Fibroblast of skin of scalp (primary cell): ENCODE measurements at places on chromosomes 7 and 10.
A peak's percentile ranks its signal among the peaks of the same experiment; 100 is the strongest.

- DNase-seq: peak; percentile 32
These were observed 47.2 kb upstream of the MKI67 start for GRCh38 chr10:128173386-128173785.

- DNase-seq: peak; percentile 81
These were observed 23.4 kb downstream of the ATOH7 start for GRCh38 chr10:68208424-68209042.

- no peak for DNase-seq
These were observed 7.9 kb downstream of the KIF5B start for GRCh38 chr10:32048282-32048681.

- no peak for DNase-seq
These were observed 637.1 kb downstream of the CCSER2 start for GRCh38 chr10:84965468-84965867.

GRCh38 chr10:22324413-22324812 is 3.5 kb downstream of the BMI1 start:
- no peak for DNase-seq

- no peak for DNase-seq
These were observed 65.1 kb upstream of the HPS1 start for GRCh38 chr10:98511876-98512275.

GRCh38 chr7:39071116-39071515 is 93.4 kb downstream of the POU6F2 start:
- DNase-seq: no peak

DNA sequence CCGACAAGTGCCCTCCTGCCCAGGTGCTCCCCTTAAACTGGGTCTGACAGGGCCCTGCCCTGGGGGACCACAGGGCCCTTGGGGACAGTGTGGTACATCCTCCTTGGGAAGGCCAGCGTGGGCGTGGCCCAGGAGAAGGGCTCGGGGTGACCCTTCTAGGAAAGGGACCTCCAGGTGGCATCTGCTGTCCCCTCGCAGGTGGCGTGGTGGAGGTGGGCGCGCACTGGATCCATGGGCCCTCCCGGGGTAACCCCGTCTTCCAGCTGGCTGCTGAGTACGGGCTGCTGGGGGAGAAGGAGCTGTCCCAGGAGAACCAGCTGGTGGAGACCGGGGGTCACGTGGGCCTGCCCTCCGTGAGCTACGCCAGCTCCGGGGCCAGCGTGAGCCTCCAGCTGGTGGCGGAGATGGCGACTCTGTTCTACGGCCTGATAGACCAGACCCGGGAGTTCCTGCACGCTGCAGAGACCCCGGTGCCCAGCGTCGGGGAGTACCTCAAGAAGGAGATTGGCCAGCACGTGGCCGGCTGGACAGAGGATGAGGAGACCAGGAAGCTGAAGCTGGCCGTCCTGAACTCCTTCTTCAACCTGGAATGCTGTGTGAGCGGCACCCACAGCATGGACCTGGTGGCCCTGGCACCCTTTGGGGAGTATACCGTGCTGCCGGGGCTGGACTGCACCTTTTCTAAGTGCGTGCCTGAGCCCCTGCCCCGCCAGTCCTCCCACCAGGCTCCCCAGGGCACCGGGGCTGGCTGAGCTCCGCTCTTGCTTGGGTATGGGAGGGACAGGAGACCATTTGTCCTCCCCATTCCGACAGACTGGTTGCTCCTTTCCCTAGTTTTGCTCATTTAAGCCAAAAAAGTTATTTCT is 972 bp downstream of the PAOX start:
- no peak for DNase-seq

- DNase-seq: peak; percentile 46
These were observed 41.5 kb upstream of the SMIM30 start for GRCh38 chr7:113159746-113160339.

GRCh38 chr10:122974023-122974422 is 6.2 kb upstream of the PSTK start:
- no peak for DNase-seq

- peak; percentile 35 for DNase-seq
These were observed 486 bp downstream of the HIPK2 start for GRCh38 chr7:139777133-139777891.

DNA sequence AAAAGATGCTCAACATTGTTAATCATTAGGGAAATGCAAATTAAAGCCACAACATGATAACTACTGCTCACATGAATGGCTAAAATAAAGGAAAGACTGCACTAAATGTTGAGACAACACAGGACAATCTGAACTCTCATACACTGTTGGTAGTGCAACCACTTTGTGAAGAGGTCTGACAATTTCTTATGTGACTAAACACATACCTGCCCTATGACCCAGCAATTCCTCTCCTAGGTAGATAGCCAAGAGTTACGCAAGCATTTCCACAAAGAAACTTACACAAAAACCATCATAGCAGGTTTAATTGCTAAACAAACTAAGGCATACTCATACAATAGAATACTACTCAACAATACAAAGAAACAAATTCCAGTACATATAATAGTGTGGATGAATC is 41.8 kb upstream of the HERPUD2 start:
- DNase-seq: no peak

GRCh38 chr10:66102756-66103155 is 823.1 kb upstream of the LRRTM3 start:
- DNase-seq: no peak

DNA sequence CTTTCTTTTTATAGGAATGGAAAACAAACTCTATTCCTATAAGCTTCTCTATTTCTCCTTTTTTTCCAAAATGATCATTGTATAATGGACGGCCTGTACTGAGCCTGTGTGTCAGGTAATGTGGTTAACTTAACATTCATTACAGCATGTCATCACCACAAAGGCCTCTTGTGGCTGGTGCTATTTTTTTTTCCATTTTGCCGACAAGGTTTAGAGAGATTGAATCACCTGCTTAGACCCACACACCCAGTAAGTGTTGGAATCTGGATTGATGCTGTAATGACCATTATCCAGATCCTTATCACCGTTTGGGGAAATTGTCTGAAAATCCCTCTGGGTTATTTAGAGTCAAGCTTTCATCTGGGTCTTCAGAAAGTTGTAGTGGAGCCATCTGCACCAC is 18.5 kb downstream of the AKR1B15 start:
- DNase-seq: no peak

DNA sequence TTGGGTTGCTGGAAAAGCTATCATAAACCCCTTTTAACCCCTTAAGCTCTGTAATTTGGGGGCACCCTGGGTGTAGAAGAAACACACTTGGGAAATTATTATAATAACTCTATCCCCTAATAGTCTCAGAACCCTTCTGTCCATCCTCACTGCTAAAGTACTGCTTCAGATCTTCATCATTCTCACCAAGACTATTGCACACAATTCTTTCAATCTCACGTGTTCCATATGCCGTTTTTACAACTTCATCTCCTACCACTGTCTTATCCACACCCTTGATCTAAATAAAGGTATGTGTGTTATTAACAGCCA is 15.8 kb downstream of the ANKRD22 start:
- DNase-seq: no peak

GRCh38 chr10:30866896-30867295 is 164.8 kb downstream of the ZNF438 start:
- no peak for DNase-seq
